ENCODE measurements at places on chromosomes 5 and 9. TPM values are rescaled to one million over a fixed set of nuclear protein-coding genes. Genes with fewer than 3 reads are reported as not detected.
A peak's percentile ranks its signal among the peaks of the same experiment; 100 is the strongest.

DNA sequence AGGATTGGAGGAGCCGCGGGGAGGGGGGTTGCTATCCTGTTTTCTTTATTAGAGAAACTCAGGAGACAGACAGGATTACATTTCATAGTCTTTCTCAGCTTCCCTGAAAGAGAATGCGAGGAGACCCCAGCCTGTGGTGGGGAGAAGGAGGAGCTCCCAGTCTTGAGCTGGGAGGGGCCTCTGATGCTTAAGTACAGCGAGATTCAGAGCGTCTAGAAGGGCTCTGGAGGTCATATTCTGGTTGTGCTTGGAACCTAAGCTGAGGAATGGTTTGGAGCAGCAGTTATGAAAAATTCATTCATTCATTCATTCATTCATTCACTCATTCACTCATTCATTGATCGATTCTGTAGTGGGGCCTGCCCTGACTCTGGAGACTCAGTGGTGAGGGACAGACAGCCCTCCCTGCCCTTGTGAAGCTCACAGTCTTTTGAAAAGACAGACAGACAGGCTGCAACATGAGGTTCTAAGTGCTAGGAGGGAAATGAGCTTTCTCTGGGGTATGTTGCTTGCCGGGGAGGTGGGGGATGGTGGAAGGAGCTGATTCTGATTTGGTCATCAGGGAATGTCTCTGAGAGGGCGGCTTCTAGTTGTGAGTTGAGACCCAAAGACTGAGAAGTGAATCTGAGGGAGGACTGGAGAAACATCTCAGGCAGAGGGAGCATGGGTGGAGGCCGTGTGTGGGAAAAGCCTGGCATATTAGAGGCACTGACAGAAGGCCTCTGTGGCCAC, 2.5 kb upstream of the SPRY4 start:
- peak overlapping the region; percentile 91 for H3K27ac ChIP-seq
- peaks cover 55% of the 10 kb centered on the region for H3K4me1 ChIP-seq
- H3K4me3 ChIP-seq: no peak overlapping the region
- no peaks in the 10 kb centered on the region for H3K27me3 ChIP-seq
- peak; percentile 86 for DNase-seq

Gene SLC9A3
- total RNA-seq: 3.7 TPM

GRCh38 chr5:119330367-119331183, 25.2 kb upstream of the TNFAIP8 start:
- H3K4me1 ChIP-seq: peaks cover 42% of the 10 kb centered on the region
- H3K27me3 ChIP-seq: no peaks in the 10 kb centered on the region
- no peaks in the 10 kb centered on the region for H3K36me3 ChIP-seq
- H3K4me3 ChIP-seq: no peak overlapping the region
- no peak for DNase-seq

Gene ZNF454
- not detected for total RNA-seq

DNA sequence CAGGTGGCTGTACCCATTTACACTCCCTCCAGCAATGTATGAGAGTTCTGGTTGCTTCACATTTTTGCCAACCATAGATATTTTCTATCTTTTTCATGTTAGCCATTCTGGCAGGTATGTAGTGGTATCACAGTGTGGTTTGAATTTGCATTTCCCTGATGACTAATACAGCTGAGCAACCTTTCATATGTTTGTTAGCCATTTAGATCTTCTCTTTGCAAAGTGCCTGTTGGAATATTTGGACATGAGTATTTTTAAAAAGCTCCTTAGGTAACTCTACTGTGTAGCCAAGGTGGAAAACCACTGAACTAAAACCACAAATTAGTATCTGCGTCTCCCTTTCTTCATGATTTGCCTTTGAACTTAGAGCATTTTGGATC, 31.9 kb downstream of the IRF1 start:
- H3K4me3 ChIP-seq: no peak overlapping the region
- H3K4me1 ChIP-seq: peaks cover 57% of the 10 kb centered on the region
- peak overlapping the region; percentile 95 for H3K27ac ChIP-seq
- H3K27me3 ChIP-seq: no peaks in the 10 kb centered on the region
- H3K36me3 ChIP-seq: no peaks in the 10 kb centered on the region

Gene CARD9
- total RNA-seq: 0.32 TPM

GRCh38 chr5:112634166-112634565, 103.5 kb upstream of the APC start:
- no peaks in the 10 kb centered on the region for H3K27me3 ChIP-seq
- no peak overlapping the region for H3K4me3 ChIP-seq
- H3K36me3 ChIP-seq: no peaks in the 10 kb centered on the region
- no peak for DNase-seq

DNA sequence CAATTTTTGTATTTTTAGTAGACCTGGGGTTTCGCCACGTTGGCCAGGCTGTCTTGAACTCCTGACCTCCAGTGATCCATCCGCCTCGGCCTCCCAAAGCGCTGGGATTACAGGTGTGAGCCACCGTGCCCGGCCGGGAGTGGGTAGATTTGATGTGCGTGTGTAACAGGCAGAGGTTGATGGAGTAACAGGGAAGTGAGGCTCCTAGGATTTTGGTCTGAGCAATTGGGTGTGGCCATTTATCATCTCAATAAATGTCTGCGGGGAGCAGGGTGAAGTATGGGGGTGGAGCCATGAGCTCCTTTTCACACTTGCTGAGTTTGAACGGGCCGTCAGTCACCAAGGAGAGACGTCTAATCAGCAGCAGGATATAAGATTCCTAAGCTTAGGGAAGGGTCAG, 1.2 kb upstream of the REXO4 start:
- no peak overlapping the region for H3K4me3 ChIP-seq
- peaks cover 8% of the 10 kb centered on the region for H3K4me1 ChIP-seq
- no peak overlapping the region for H3K27ac ChIP-seq
- H3K36me3 ChIP-seq: peaks cover 28% of the 10 kb centered on the region
- H3K27me3 ChIP-seq: no peaks in the 10 kb centered on the region

Gene EPB41L4B
- 4.1 TPM for total RNA-seq

Gene UGT3A1
- 1.0 TPM for total RNA-seq

DNA sequence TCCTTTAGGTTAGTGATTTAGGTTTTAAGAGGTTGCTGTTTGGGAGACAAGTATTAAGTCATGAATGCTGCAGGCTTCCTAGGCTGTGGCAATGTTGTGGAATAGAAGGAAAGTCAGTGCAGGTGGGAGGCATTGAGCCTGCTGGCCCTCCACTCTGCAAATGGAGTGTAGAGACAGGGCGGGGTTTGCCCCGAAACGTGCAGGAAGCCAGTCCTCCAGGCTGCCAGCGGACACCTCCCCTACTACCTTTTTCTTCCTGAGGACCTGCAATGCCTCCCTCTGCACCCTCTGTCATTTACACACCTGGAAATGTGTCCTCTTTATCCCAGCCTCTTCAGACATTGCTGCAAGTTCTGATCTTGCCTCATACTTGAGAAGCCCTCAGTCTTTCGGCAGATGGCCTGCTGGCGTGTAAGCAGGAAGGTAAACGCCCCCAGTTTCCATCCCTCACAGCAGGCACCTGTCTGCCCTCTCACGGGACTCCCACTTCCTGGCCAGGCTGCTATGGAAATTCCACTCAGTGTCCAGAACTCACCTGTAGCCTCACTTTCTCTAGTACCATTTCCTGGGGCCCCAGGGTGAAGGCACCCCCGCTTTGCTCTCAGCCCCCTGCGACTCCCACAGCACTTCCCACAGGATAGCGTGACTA, 81.6 kb upstream of the BOD1 start:
- no peaks in the 10 kb centered on the region for H3K27me3 ChIP-seq
- H3K4me1 ChIP-seq: no peaks in the 10 kb centered on the region
- DNase-seq: no peak
- H3K36me3 ChIP-seq: no peaks in the 10 kb centered on the region
- no peak overlapping the region for H3K27ac ChIP-seq

Gene DAB2IP
- total RNA-seq: 1.2 TPM

DNA sequence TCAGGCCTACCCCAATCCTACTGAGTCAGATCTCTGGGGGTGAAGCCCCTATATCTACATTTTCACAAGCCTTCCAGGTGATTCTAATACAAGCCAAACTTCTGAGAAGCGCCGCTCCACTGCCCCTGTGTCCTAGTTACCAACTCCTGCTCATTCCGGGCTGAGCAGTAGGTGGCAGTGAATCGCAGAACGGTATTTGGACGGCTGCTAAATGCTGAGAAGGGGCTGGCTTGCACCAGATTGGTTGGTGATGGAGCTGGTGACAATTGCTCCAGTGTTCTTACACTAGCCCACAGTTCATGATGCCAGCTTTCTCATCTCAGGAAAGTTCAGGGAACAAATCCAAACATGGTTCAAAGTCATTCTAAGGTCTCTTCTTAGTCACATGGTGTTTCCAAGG, 31.1 kb upstream of the FGF1 start:
- peaks cover 21% of the 10 kb centered on the region for H3K4me1 ChIP-seq
- DNase-seq: peak; percentile 38
- no peak overlapping the region for H3K4me3 ChIP-seq
- no peaks in the 10 kb centered on the region for H3K27me3 ChIP-seq
- H3K27ac ChIP-seq: no peak overlapping the region

GRCh38 chr5:57434227-57434640, 48.4 kb downstream of the ACTBL2 start:
- no peaks in the 10 kb centered on the region for H3K27me3 ChIP-seq
- H3K4me3 ChIP-seq: no peak overlapping the region
- H3K27ac ChIP-seq: peak overlapping the region; percentile 81
- H3K4me1 ChIP-seq: peaks cover 37% of the 10 kb centered on the region
- DNase-seq: peak; percentile 80
- no peaks in the 10 kb centered on the region for H3K36me3 ChIP-seq

Gene ARHGEF37
- 0.25 TPM for total RNA-seq

GRCh38 chr9:27732494-27732893, 159.2 kb upstream of the C9orf72 start:
- H3K4me1 ChIP-seq: no peaks in the 10 kb centered on the region
- no peak overlapping the region for H3K4me3 ChIP-seq
- no peaks in the 10 kb centered on the region for H3K27me3 ChIP-seq
- no peak for DNase-seq
- no peaks in the 10 kb centered on the region for H3K36me3 ChIP-seq
- no peak overlapping the region for H3K27ac ChIP-seq

- H3K36me3 ChIP-seq: no peaks in the 10 kb centered on the region
- H3K4me3 ChIP-seq: no peak overlapping the region
- H3K4me1 ChIP-seq: no peaks in the 10 kb centered on the region
- DNase-seq: no peak
- H3K27me3 ChIP-seq: no peaks in the 10 kb centered on the region
These were observed 244.2 kb upstream of the RIOK2 start for GRCh38 chr5:97427235-97427634.

- no peaks in the 10 kb centered on the region for H3K27me3 ChIP-seq
- peaks cover 13% of the 10 kb centered on the region for H3K36me3 ChIP-seq
- no peak overlapping the region for H3K27ac ChIP-seq
- H3K4me3 ChIP-seq: no peak overlapping the region
- no peaks in the 10 kb centered on the region for H3K4me1 ChIP-seq
- no peak for DNase-seq
These were observed 78.0 kb downstream of the AMBP start for GRCh38 chr9:114000063-114000454.

GRCh38 chr9:98538626-98539031, 170.1 kb downstream of the GABBR2 start:
- no peak for DNase-seq
- H3K27me3 ChIP-seq: no peaks in the 10 kb centered on the region
- no peak overlapping the region for H3K4me3 ChIP-seq

- no peak overlapping the region for H3K4me3 ChIP-seq
- no peak for DNase-seq
- no peaks in the 10 kb centered on the region for H3K36me3 ChIP-seq
These were observed 389.3 kb upstream of the DMAC1 start for GRCh38 chr9:8188723-8189407.

Gene CTXN3
- total RNA-seq: not detected

Gene MYOT
- total RNA-seq: not detected

Gene CDC20B
- total RNA-seq: not detected

Gene FGF1
- 15.5 TPM for total RNA-seq

DNA sequence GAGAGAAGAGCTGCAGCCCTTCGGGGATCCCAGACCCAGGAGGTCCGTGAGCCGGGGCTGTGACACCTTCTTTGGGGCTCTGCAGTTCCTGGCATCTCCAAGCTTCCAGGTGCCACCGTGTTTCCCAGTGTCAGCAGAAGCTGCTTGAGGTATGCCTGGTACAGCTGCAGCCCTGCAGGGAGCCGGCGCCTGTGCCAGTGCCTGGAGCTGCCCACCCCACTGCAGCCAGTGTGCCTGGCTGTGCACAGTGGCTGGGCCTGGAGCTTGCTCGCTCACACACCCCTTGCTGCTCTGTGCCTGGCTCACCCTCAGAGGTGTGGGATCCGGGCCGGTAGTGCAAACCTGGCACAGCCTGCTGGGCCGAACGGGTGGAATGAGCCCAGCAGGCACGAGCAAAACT, 65.5 kb downstream of the NACC2 start:
- no peaks in the 10 kb centered on the region for H3K4me1 ChIP-seq
- 0 out of 2 replicates have a peak, but pooled peaks cover 3% of the 10 kb centered on the region for H3K27me3 ChIP-seq
- H3K27ac ChIP-seq: no peak overlapping the region
- H3K4me3 ChIP-seq: no peak overlapping the region
- H3K36me3 ChIP-seq: peaks cover 6% of the 10 kb centered on the region
- no peak for DNase-seq

Gene MOB3B
- total RNA-seq: not detected

DNA sequence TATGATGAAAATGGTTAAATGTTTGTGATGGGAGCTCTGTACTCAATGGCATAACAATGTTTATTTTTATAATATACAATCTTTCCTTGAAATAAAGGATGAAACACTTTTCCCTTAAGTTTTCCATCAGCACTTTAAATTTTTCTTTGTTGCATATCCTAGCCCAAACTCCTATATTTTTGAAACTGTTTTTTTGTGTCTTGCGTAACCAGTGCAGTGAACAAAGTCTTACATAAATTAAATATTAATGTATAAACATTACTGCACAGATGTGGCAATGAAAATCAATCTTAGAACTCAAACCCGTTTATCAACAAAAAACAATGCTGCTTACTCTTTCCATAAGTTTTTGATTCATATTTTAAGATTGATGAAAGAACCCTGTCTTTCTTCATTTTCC, 34.1 kb upstream of the IL31RA start:
- no peak overlapping the region for H3K27ac ChIP-seq
- no peaks in the 10 kb centered on the region for H3K27me3 ChIP-seq
- DNase-seq: no peak
- no peaks in the 10 kb centered on the region for H3K36me3 ChIP-seq

DNA sequence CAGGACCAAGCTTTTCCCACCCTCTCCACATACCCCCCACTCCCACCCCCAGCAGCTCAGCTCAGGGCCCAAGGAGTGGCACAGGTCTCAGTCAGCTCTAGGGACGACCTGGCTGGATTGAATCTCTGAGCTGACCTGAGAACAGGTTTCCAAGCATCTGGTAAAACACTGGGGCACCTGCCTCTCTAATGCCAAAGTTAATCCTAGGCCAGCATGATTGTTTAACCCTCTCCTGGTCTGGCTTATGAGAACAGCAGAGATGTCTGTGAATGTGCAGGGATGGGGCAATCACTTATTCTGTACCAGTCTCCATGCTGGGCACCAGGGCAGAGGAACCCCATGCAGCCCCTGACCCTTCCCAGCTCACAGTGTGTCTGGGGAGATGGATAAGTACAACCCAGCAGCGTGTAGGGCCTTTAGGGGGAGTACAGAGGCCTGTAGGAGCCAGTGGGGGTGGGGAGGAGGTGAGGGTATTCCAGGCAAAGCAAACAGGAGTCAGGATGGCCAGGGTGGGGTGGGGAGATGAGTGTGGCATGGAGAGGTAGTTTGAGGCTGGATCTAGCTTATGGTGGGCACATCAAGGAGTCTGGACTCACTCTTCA, 678 bp upstream of the KIF12 start:
- H3K4me1 ChIP-seq: peaks cover 5% of the 10 kb centered on the region
- H3K4me3 ChIP-seq: no peak overlapping the region
- no peak overlapping the region for H3K27ac ChIP-seq
- H3K36me3 ChIP-seq: no peaks in the 10 kb centered on the region
- H3K27me3 ChIP-seq: no peaks in the 10 kb centered on the region

- H3K4me1 ChIP-seq: no peaks in the 10 kb centered on the region
- no peak for DNase-seq
- H3K27ac ChIP-seq: no peak overlapping the region
- no peaks in the 10 kb centered on the region for H3K36me3 ChIP-seq
- no peaks in the 10 kb centered on the region for H3K27me3 ChIP-seq
These were observed 138.1 kb upstream of the PIK3R1 start for GRCh38 chr5:68077349-68077894.
